ENCODE measurements at places on chromosomes 5 and 9. TPM values are rescaled to one million over a fixed set of nuclear protein-coding genes. Genes with fewer than 3 reads are reported as not detected.

Gene ADAMTS16
- not detected for polyA plus RNA-seq

Gene SEC16A
- 41.1 TPM for polyA plus RNA-seq

Gene DELE1
- 32.2 TPM for polyA plus RNA-seq

Gene SGCD
- 0.97 TPM for polyA plus RNA-seq

Gene SPATA24
- polyA plus RNA-seq, result 14.1 TPM

Gene SOX30
- 0.15 TPM for polyA plus RNA-seq
